Mesothelial cell of epicardium (in vitro differentiated cells): ENCODE measurements at places on chromosomes 4 and X.

- peaks cover 4% of the 10 kb centered on the region for H3K36me3 ChIP-seq
- no peak overlapping the region for H3K4me3 ChIP-seq
- DNase-seq, result no peak
- H3K27me3 ChIP-seq, result no peaks in the 10 kb centered on the region
- H3K4me1 ChIP-seq, result no peaks in the 10 kb centered on the region
Observed at GRCh38 chr4:140781596-140781995, 25.4 kb upstream of the TBC1D9 start.

DNA sequence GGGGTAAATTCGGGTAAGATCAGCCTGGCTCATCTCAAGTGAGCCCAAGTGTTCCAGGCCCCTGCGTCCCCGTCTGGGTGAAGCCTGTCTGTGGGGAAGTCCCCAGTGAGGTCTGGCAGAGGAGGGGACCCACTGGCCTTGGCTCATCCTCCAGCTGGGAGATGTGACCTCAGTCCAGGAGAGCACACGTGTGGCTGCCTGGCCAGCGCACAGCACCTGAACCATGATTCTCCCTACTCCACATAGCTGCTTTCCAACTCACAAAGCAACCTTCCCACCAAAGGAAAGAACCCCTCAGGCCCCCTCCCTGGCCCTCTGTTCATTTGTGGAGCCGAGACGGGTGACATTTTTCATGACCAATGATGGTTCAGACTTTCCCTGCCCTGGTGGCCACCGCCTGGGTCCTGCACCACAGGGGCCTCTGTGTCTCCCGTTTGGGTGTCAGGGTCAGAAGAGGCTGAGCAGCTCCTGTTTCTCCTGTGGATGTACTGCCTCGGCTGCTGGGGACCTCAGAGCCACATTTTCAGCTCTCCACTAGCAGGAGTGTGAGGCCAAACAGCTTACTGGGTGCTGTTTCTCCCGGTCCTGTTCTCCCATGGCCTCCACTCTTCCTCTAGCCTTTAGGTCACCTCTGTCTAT is 111.4 kb downstream of the CPZ start:
- peaks cover 40% of the 10 kb centered on the region for H3K27me3 ChIP-seq
- H3K4me3 ChIP-seq, result no peak overlapping the region
- peaks cover 2% of the 10 kb centered on the region for H3K4me1 ChIP-seq
- peak; percentile 13 for DNase-seq

DNA sequence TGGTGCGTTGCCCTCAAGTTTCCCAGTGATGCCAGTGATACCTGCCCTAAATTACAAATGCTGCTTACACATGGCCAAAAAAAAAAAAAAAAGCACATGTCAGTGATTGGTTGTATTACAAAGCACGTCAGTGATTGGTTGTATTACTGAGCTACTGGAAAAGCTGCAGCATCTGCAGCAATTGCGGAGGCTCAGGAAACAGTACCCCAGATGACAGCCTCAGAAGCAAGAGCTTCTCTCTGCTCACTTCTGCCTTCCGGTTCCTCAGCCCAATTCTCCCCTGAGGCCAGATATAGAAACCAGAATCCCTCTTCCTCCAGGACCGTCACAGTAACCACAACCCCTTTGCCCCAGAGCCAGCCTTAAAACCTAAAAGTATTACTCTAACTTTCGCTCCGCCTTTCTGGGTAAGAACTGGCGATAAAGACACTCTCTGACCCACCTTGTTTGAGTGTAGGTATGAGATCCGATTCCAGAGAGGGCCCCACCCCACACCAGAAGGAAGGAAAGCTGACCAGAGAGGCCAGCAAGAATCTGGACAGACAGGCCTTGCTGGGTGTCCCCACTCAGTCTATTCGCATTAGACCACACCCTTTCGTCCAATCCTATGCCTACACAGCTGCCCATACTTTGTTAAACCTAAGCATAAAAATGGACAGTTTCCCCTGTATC is 85.0 kb upstream of the SORBS2 start:
- peaks cover 8% of the 10 kb centered on the region for H3K4me1 ChIP-seq
- H3K27ac ChIP-seq, result peak overlapping the region; percentile 68
- peaks cover 17% of the 10 kb centered on the region for H3K27me3 ChIP-seq

DNA sequence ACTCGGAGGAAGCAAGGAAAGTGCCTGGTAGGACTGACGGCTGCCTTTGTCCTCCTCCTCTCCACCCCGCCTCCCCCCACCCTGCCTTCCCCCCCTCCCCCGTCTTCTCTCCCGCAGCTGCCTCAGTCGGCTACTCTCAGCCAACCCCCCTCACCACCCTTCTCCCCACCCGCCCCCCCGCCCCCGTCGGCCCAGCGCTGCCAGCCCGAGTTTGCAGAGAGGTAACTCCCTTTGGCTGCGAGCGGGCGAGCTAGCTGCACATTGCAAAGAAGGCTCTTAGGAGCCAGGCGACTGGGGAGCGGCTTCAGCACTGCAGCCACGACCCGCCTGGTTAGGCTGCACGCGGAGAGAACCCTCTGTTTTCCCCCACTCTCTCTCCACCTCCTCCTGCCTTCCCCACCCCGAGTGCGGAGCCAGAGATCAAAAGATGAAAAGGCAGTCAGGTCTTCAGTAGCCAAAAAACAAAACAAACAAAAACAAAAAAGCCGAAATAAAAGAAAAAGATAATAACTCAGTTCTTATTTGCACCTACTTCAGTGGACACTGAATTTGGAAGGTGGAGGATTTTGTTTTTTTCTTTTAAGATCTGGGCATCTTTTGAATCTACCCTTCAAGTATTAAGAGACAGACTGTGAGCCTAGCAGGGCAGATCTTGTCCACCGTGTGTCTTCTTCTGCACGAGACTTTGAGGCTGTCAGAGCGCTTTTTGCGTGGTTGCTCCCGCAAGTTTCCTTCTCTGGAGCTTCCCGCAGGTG is 637 bp downstream of the AR start:
- H3K4me3 ChIP-seq, result peak overlapping the region; percentile 69
- DNase-seq, result no peak
- no peaks in the 10 kb centered on the region for H3K36me3 ChIP-seq
- H3K4me1 ChIP-seq, result peaks cover 13% of the 10 kb centered on the region

- no peak overlapping the region for H3K27ac ChIP-seq
- peaks cover 2% of the 10 kb centered on the region for H3K36me3 ChIP-seq
- H3K4me3 ChIP-seq, result peak overlapping the region; percentile 93
- H3K27me3 ChIP-seq, result no peaks in the 10 kb centered on the region
Observed at GRCh38 chr4:39367166-39367565, 1.0 kb upstream of the RFC1 start.

GRCh38 chr4:124803641-124804040 is 91.1 kb upstream of the ANKRD50 start:
- no peak overlapping the region for H3K4me3 ChIP-seq
- H3K27ac ChIP-seq, result no peak overlapping the region
- no peaks in the 10 kb centered on the region for H3K36me3 ChIP-seq
- peaks cover 6% of the 10 kb centered on the region for H3K4me1 ChIP-seq
- H3K27me3 ChIP-seq, result no peaks in the 10 kb centered on the region
- no peak for DNase-seq

GRCh38 chrX:150565551-150565950 is 2.9 kb upstream of the MTM1 start:
- H3K27ac ChIP-seq, result no peak overlapping the region
- no peaks in the 10 kb centered on the region for H3K27me3 ChIP-seq
- no peaks in the 10 kb centered on the region for H3K36me3 ChIP-seq
- H3K4me3 ChIP-seq, result no peak overlapping the region

GRCh38 chr4:77619408-77619807 is 13.8 kb downstream of the CXCL13 start:
- DNase-seq, result no peak
- H3K36me3 ChIP-seq, result no peaks in the 10 kb centered on the region
- H3K4me3 ChIP-seq, result no peak overlapping the region

DNA sequence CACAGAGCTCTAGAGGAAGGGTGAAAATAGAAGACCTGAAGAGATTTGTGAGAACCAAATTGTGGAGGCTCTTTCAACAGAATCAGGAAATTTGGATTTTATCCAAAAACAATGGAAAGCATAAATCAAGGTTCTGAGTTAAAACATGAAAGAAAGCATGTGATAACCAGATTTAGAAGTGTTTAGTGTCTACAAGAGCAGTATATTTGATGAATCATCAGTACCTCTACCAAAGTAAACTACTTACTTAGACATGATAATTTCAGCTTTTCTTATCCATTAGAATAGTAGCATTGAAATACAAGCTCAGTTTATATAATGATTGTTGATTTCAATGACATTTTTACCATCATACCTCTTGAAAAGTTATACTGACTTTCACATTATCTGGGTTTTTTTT is 25.9 kb upstream of the INTU start:
- H3K4me1 ChIP-seq, result peaks cover 15% of the 10 kb centered on the region
- H3K36me3 ChIP-seq, result no peaks in the 10 kb centered on the region
- no peak for DNase-seq
- no peak overlapping the region for H3K4me3 ChIP-seq
- peaks cover 21% of the 10 kb centered on the region for H3K27me3 ChIP-seq

DNA sequence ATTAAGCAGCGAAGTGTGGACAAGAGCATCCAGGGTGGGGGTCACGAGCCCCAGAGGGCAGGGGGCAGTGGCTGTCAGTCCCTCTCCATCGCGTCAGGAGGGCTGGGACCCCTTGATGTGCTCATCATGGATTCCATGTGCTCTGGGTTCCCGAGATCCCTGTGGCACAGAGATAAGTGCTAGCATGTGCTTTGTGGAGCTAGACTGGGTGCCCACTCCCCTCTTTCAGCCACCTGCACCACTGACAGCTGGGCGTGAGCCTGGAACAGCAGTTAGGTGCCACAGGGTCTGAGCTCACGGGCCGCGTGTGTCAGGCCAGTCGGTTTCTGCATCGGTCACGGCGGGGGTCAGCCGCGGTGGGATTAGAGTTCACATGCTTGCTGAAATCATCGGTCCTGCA is 24.3 kb downstream of the CPZ start:
- H3K27ac ChIP-seq, result no peak overlapping the region
- H3K4me3 ChIP-seq, result no peak overlapping the region
- peaks cover 7% of the 10 kb centered on the region for H3K4me1 ChIP-seq
- H3K27me3 ChIP-seq, result no peaks in the 10 kb centered on the region
- H3K36me3 ChIP-seq, result peaks cover 4% of the 10 kb centered on the region

GRCh38 chr4:2810388-2810787 is 17.5 kb downstream of the SH3BP2 start:
- H3K4me3 ChIP-seq, result no peak overlapping the region
- no peaks in the 10 kb centered on the region for H3K27me3 ChIP-seq
- peaks cover 20% of the 10 kb centered on the region for H3K4me1 ChIP-seq
- no peaks in the 10 kb centered on the region for H3K36me3 ChIP-seq
- H3K27ac ChIP-seq, result no peak overlapping the region
- DNase-seq, result no peak

GRCh38 chr4:55347610-55348228 is 1.7 kb downstream of the SRD5A3 start:
- H3K36me3 ChIP-seq, result peaks cover 13% of the 10 kb centered on the region
- H3K27me3 ChIP-seq, result no peaks in the 10 kb centered on the region
- H3K27ac ChIP-seq, result no peak overlapping the region
- H3K4me3 ChIP-seq, result peak overlapping the region; percentile 86

- DNase-seq, result no peak
- H3K4me3 ChIP-seq, result no peak overlapping the region
- no peaks in the 10 kb centered on the region for H3K4me1 ChIP-seq
- no peaks in the 10 kb centered on the region for H3K36me3 ChIP-seq
Observed at GRCh38 chr4:83556816-83557215, 20.9 kb downstream of the GPAT3 start.

GRCh38 chr4:170087163-170087700 is 2.5 kb downstream of the AADAT start:
- DNase-seq, result no peak
- peaks cover 25% of the 10 kb centered on the region for H3K4me1 ChIP-seq
- no peaks in the 10 kb centered on the region for H3K27me3 ChIP-seq
- no peak overlapping the region for H3K4me3 ChIP-seq
- H3K36me3 ChIP-seq, result peaks cover 38% of the 10 kb centered on the region

GRCh38 chrX:66074920-66075879 is 35.3 kb upstream of the VSIG4 start:
- no peak overlapping the region for H3K27ac ChIP-seq
- H3K4me1 ChIP-seq, result no peaks in the 10 kb centered on the region
- no peaks in the 10 kb centered on the region for H3K36me3 ChIP-seq
- H3K27me3 ChIP-seq, result no peaks in the 10 kb centered on the region

- H3K27me3 ChIP-seq, result no peaks in the 10 kb centered on the region
- no peak overlapping the region for H3K27ac ChIP-seq
- DNase-seq, result no peak
Observed at GRCh38 chr4:11334887-11335286, 93.8 kb downstream of the HS3ST1 start.

DNA sequence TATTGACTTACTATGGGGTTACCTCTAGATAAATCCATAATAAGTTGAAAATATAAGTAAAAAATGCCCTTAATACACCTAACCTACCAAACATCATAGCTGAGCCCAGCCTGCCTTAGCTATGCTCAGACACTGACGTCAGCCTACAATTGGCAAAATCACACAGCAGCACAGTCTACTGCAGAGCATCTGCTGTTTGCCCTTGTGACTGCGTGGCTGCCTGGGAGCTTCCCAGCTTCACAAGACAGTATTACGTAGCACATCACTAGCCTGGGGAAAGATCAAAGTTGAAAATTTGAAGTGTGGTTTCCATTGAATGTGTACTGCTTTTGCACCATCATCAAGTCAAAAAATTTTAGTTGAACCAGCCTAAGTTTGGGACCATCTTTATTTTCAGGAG is 8.8 kb downstream of the HTT-AS start:
- H3K36me3 ChIP-seq, result peaks cover 6% of the 10 kb centered on the region
- H3K4me3 ChIP-seq, result no peak overlapping the region
- H3K27ac ChIP-seq, result no peak overlapping the region
- DNase-seq, result no peak

DNA sequence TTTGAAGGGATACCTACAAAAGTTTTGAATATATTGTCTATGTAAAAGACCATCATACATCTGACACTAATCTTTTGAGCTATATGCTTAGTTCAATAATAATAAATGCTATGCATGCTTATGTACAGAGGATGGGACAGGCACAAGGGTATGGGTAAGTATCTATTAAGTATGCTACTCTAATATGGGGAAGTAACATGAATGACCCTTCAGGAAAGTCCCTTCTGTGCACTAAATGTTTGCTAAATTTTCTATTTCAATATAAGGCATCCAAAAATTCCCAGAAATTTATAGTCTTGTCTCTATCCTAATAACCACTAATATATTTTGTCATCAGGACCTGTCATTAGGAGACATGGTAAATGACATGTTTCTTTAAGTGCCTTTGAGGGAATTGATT is 19.0 kb downstream of the ATP8A1 start:
- no peak overlapping the region for H3K27ac ChIP-seq
- DNase-seq, result no peak
- H3K4me3 ChIP-seq, result no peak overlapping the region
- H3K27me3 ChIP-seq, result peaks cover 4% of the 10 kb centered on the region
